ENCODE measurements at places on chromosomes 3 and 15.
A peak's percentile ranks its signal among the peaks of the same experiment; 100 is the strongest.

- no peak for DNase-seq
Measured at GRCh38 chr3:171189394-171190080, 163.0 kb upstream of the SLC2A2 start.

DNA sequence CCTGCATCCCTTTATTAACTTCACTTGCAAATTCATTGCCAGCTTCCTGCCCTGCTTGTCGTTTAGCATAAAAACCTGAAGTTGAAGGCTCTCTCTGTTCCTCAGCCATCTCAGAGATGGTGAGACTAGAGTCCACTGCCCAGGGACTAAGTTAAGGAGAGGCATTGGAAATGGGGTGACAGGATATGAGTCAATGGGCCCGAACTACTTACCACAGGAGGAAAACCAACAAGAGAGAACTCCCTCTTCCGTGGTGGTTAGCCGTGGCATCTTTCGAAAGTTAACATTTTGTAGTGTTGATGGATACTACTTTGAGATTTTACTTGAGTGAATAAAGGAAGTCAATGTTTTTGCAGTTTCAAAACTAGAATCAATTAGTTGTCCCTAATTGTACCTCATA, 65.3 kb downstream of the LRTM1 start:
- no peak for DNase-seq

- DNase-seq = no peak
Measured at GRCh38 chr3:43126536-43126935, 20.7 kb upstream of the POMGNT2 start.

DNA sequence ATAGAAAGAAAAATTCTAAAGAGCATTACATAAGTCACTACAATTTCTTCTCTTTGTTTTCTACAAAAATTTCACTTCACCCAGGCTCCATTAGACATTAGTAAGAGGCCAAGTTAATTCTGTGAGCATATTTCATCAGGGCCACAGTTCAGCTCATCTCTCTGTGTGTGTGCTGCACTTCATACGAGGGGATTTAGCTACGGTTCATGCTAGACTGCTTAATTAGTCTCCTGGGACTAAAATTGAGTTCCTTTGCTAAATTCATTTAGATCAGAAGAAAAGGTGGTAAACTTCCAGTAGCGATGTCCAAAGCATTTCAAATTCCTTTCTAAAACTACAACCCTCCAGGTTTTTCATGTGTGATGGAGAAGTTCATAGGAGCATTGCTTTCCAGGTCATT, 83.1 kb upstream of the SETMAR start:
- no peak for DNase-seq

GRCh38 chr3:5255404-5256344, 68.2 kb downstream of the EDEM1 start:
- DNase-seq = no peak

DNA sequence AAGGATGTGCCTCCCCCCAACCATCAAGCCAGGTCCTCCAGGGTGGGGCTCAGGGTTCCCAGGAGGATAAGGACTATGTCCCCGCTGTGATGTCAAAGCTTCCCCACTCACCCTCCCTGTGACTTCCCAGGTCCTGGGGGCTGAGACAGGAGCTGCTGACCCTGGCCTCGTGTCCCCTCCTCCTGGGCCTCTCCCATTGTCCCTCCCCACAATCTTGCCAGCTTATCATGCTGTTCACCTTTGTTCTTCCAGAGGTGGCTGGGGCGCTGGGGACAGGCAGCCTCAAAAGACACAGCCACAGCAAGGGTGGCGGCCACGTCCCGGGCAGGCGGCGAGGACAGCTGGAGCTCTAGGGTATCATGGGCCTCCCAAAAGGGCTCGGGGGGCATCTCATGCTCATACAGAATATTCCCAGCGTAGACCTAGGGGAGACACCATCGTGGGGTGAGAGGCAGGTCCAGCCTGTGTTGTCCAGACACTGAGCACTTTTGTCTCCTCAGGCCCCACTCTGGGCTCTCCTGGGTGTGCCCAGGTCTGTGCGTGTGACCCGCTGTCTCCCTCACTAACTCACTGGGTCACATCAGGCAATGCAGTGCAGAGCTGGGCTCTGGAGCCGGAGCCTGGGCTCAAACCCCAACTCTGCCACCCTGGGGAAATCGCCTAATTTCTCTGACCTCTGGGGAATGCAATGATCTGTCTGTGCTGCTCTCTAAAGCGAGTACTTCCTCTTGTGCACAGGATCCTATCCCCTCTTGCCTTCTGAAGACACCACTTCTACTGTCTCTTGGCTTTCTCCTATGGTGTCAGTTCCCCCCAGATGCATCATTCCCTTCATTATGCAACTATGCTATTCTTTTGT, 30.0 kb downstream of the SNX33 start:
- no peak for DNase-seq

GRCh38 chr15:59413577-59413976, 24.4 kb upstream of the FAM81A start:
- no peak for DNase-seq

DNA sequence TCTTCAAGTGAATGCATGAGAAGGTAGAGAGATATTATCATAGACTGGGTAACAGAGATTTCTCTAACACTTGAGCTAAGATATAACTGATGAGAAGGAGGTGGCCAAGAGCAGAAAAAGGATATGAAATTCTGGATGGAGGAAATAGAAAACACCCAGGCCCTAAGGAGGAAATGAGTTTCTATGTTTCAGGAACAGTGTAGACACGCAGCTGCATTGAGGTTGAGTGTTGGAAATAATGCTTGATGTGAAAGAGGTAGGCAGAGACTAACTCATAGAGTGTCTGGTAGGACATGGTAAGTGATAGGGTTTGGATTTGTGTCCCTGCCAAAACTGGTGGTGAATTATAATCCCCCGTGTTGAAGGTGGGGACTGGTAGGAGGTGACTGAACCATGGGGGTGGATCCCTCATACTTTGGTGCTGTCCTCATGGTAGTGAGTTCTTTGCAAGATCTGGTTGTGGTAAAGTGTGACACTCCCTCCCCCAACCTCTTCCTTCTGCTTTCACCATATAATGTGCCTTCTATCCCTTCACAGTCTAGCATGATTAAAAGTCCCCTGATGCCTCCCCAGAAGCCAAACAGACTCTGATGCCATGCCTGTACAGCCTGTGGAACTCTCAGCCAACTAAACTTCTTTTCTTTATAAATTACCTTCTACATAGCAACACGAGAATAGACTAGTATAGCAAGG, 787.3 kb downstream of the EDEM1 start:
- DNase-seq = no peak

- DNase-seq = no peak
Measured at GRCh38 chr3:133455960-133456359, 56.1 kb downstream of the BFSP2 start.

GRCh38 chr3:41045491-41045890, 153.8 kb upstream of the CTNNB1 start:
- DNase-seq = no peak

GRCh38 chr15:75578173-75578947, 755 bp downstream of the PTPN9 start:
- peak; percentile 7 for DNase-seq

DNA sequence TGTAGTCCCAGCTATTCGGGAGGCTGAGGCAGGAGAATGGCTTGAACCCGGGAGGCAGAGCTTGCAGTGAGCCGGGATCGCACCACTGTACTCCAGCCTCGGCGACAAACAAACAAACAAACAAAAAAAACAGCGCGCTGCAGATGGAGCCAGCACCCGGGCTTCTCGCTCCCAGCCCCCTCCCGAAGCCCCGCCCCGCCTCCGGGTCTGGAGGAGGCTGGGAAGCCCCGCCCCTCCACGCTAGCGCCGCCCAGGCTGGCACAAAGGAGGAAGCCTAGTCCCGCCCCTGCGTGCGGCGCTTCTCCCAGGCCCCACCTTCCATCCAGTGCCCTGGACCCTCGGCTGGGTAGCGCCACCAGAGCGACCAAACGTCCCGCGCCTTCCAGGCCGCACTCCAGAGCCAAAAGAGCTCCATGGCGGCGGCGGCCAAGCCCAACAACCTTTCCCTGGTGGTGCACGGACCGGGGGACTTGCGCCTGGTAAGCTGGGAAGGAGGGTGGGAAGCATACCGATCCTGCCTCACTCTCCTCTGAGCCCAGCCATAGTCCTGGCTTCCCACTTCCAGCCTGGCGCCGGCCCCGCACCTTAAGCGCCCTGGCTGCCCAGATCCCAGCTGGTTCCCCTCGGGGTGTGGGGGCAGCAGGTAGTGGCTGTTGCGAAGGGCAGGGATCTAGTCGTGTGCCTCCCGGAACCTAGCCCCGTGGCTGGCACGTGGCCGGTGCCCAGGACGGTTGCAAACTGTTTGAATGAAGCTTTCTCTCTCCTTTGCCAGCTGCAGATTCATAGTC, at the start of gene SORD:
SORD (plus strand) TSS at position 325 of the 788 bp plus-strand sequence; CDS start at position 414, 89 bp downstream.
- DNase-seq = peak; percentile 89

DNA sequence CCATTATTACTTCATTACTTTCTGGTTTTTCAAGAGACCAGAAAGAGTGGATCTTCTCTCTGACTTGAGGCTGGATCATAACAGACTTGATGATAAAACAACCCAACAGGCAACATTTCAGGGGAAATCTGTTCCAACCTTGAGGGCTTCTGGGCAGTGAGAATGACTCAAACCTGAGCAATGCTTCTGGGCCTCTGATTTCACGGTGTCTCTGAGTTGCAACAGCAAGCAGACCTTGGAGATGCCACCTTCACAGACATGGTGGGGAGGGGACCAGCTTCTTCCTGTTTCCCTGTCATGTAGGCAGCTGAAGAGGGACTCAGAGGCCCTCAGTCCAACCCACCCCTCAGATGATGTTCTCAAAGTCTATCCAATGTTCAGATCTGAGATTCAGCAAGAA, 104.0 kb downstream of the ABHD5 start:
- no peak for DNase-seq

- DNase-seq = no peak
Measured at GRCh38 chr3:162780313-162780712, 1283.7 kb downstream of the OTOL1 start.

DNA sequence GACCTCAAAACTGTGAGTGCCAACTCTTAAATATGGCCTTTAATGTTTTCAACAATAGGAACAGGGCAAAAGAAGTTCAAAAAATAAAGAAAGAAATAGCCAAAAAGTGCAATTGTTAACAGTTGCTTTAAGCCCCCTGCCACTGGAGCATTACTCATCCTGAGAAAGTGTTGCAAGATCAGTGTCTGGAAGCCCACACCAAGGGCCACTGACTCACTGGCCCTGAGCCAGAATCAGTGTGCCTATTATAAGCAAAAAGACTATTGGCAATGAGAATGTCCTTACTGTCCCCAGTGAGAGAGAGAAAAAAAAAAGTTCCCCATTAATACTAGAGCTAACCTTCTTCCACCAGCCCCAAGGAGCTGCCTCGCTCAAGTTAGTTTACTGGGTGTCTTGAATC, 480.1 kb upstream of the ZNF385D start:
- DNase-seq = no peak

- DNase-seq = no peak
Measured at GRCh38 chr15:56913670-56914069, 4.8 kb upstream of the TCF12 start.

GRCh38 chr3:182618981-182619591, 174.2 kb upstream of the ATP11B start:
- no peak for DNase-seq

DNA sequence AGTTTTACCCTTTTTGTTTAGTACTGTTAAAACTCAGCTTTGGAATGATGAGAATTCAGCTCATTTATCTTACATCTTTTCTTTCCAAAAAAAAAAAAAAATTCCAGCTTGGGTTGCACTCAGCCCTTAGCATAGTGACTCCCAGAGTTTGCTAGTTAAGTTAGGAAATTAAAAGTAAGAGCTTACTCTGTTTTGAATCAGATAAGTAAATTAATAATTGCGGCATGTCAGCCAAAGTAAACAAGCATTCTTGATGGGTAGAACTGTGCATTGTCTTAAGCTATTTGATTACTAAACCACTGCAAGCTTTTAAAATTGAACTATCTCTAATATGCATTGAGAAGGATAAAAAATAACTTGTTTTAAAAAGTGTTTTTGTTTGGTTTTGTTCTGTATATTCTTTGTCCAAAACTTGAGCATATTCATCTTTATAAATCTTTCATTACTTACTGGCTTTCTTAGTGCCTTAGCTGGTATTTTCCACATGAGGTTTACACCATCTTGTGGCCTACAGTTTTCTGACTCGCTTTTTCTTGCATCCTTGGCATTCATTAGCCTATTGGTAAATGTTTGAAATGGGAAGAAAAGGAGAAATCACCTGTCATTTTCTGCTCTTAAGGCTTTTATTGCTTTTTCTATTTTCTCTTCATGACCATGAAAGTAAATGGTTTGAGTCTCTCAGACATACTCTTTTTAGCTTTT, 107.6 kb downstream of the FILIP1L start:
- DNase-seq = no peak

GRCh38 chr15:29003840-29004233, 118.1 kb downstream of the APBA2 start:
- DNase-seq = no peak

DNA sequence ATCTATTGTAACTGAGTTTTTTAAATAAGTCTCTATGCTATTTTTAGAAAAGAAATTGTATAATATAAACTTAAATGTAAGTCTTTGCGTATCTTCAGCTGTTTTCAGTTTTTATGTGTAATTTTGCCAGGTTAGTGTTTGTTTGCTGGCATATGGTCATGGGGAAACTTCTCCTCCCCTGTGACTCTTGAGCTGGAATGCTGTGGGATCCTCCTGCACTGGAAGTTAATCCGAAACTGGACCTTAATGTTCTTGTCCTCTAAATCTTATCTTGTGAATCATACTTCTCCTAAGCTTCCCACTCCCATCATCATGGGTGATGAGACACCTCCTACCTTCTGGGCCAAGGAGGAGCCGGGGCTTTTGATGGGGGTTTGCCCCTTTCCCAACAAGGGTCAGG, 52.4 kb upstream of the CHST2 start:
- DNase-seq = no peak

- no peak for DNase-seq
Measured at GRCh38 chr3:59440285-59441028, 390.6 kb upstream of the CFAP20DC start.

GRCh38 chr3:140536926-140537726, 140.7 kb upstream of the TRIM42 start:
- DNase-seq = no peak

DNA sequence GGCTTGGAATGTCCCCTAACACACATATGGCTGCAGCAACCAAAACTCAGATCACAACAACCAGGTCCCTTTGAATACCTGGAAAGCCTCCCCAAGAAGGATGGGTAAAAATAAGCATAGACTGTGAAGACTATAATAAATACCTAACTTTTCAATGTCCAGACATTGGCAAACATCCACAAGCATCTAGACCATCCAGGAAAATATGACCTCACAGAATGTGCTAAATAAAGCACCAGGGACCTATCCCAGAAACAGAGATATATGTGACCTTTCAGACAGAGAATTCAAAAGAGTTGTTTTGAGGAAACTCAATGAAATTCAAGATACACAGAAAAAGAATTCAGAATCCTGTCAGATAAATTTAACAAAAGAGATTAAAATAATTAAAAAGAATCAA, 109.2 kb downstream of the NEDD4 start:
- no peak for DNase-seq

DNA sequence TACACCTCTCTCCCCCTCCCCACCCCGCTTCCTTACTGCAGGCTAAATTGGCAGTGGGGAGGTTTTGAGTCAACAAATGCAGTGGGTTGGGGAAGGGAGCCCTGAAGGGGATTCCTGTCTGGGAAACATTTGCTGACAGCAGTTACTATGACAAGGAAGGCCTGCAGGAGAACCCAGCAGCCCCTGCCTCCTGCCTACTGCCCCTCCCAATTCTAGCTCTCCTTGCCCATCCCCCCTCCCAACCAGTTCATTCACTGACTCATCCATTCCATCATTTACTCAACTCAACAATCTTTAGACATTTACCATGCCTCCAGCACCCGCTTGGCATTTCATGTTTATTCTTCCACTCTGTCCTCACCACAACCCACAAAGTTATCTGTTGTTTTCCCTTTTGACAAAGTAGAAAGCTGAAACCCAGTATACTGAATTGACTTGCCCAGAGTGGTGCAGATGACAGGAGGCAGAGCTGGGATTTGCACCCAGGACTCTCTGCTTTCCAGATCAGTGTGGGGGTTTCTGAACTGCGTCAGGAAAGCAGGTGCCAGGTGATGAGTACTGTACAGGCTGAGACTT, 75.0 kb downstream of the MAGEF1 start:
- DNase-seq = no peak
